ENCODE measurements at places on chromosomes 11 and 22.

DNA sequence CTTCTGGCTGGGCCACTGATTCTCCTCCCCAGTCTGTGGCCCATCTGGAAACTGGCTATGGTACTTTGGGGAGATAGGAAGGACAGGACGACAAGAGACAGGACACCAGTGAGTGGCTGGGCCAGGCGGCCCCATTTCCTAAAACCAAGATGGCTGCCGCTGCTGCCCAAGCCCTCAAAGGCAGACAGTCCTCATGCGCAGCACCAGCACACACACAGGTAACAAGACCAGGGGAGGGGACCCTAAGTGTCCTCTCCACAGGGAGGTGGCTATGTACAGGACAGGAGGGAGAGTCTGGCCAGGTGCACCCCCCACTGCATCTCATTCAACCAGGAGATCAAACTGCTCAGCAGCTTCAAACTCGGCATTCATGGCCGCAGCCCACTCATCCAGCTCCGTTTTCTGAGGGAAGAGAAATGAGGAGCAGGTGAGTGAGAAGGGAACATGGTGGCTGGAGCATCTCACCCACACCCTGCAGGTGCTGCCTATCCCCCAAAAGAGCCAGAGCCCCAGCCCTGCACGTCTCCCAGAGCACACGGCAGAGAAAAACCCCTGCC is 5.0 kb downstream of the CDCA5 start:
- DNase-seq, result no peak

DNA sequence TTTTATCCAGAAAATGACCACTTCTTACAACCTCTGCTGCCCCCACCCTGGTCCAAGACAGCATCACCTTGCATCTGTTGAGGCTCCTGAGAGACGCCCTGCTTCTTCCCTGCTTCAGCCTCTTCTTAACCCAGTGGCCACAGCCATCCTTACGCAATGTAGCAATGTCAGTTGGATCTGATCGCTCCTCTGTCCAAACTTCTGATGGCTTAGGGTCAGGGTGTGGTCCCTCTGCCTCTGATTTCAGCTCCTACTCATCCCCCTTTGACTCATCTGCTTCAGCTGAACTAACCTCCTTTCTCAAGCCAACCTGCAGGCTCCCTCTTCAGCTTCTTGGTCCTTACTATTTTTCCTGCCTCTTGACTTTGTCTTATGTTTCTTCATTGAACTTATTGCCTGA is 280.8 kb downstream of the KIRREL3 start:
- no peak for DNase-seq

- no peak for DNase-seq
Observed at GRCh38 chr11:134574947-134575346, 162.9 kb upstream of the B3GAT1 start.

DNA sequence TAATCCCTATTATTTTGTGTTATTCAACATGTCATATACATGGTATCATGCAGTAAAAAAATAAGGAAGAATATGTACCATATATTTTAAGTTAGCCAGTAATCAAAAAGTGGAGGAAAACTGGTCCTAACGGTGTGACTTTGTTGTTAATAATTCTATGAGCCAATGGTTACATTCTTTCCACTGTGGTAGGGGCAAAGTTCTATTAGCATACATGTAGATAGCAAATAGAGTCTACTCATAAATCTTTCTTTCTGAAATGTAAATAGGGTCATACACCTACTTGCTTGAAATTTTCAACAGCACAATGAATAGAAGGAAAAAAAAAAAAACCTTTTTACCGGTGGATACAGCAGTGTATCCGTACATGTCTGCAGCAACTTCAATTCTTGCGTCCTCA is 364.8 kb downstream of the RAB38 start:
- no peak for DNase-seq

DNA sequence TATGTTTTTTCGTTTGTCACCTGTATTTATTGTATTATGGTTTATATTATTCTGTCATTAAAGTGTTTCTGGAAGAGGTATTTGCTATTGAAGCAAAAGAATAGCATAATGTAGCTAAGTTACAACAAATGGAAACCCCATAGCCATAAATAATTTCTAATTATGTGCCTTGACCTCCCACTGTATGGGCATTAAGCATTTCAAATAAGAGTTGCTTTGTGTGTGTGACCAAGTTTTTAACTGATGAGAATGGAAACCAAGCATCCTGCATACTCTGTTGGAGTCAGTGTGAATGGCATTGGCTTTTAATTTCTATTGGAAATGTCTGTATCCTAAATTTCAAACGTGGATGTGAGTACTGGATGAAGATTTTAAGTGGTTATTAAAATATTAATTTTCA is 61.9 kb upstream of the MYO18B start:
- no peak for DNase-seq

GRCh38 chr11:109077291-109077920 is 344.6 kb upstream of the C11orf87 start:
- DNase-seq, result no peak

GRCh38 chr11:45234306-45235006 is 51.7 kb downstream of the SYT13 start:
- no peak for DNase-seq

GRCh38 chr22:47654922-47655491 is 892.6 kb downstream of the TBC1D22A start:
- no peak for DNase-seq

- DNase-seq, result no peak
Observed at GRCh38 chr11:13338019-13338426, 60.4 kb downstream of the BMAL1 start.

DNA sequence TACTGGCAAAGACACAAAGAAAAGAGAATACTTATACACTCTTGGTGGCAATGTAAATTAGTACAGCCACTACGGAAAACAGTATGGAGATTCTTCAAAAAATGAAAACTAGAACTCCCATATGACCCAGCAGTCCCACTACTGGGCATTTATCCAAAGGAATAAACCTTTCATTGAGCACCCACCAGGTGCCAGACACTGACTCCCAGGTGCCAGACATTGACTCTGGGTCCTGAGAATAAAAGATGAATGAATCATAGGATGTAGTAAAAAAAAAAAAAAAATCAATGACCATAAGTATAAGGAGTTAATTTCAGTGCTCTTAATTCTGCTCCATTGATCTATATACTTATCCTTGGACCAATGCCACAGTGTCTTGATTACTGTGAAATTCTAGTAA is 28.2 kb downstream of the HEPHL1 start:
- no peak for DNase-seq

DNA sequence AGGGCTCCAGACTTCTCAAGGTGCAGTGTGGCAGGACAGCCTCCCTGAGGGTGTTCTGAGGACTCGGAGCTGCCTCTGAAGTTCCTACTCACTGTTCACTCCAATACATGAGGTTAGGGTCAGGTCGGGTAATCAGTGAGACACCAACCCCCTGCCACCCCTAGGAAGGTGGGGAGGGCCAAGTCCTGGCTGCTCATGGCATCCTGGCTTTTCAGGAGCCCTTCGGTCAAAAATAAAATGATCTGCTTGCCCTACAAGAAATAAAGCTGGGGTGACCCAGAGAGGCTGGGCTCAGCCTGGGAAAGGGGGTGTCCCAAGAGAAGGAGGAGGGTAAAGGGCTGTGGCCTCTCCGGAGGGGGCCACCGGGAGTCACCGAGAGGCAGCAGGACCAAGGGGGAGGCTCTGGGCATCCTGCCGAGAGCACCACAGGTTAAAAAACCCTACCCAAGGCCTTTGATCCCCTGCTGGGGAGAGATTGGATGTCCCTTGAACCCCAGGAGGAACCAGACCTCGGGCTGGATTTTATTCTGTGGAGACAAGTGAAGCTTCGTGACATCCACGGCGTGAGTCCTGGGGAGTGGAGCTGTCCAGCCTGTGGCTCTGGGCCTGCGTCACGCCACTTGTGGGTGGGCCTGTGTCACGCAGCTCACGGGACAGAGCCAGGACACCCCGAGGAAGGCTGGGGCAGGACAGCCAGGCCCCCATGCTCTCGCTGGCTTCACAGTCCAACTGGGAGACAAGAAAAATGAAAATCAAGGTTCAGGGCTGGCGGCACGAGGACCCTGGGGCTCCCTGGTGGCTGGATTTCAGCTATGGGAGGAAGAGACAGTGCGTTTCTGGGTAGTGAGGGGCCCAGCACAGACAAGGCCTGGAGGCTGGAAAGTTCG is 102.2 kb upstream of the FGF3 start:
- no peak for DNase-seq

- no peak for DNase-seq
Observed at GRCh38 chr11:12507391-12507790, 130.0 kb downstream of the PARVA start.

GRCh38 chr11:10591741-10592140 is 23.3 kb upstream of the LYVE1 start:
- no peak for DNase-seq

DNA sequence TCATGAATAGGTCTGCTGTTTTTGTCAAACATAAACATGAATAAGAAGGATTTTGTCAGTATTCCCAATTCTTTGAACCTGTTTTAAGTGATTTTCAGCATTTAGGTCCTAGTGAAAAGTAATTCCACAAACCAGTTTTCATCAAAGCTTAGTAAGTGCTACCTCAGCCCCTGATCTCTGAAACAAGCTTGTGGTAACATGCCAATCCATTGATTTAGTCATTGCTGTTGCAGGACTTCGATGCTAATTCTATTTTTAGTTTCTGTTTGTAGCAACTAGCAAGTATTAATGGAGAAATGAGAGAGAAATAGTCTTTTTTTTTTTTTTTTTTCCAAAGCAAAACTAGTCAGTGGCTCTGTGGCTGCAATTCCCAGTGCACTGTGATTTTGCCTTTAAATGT is 91.4 kb downstream of the JRKL start:
- no peak for DNase-seq

DNA sequence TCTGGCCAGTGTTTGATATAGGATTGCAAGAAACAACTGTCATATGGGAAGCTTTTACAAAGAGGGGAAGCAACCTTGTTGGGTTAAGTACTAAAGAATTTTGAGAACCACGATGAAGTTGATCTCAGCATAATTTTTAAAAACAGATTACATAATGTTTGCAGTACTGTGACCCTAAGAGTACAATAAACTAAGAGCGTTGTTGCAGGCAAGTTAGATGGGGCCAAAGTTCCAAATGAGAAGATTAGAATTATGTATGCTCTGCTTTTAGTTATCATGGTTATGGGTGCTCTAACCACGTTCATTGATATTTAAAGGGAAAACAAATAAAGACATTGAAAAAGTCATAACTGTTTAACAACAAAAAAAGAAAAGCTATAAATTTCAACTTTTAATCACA is 177.5 kb downstream of the CNTN5 start:
- no peak for DNase-seq

DNA sequence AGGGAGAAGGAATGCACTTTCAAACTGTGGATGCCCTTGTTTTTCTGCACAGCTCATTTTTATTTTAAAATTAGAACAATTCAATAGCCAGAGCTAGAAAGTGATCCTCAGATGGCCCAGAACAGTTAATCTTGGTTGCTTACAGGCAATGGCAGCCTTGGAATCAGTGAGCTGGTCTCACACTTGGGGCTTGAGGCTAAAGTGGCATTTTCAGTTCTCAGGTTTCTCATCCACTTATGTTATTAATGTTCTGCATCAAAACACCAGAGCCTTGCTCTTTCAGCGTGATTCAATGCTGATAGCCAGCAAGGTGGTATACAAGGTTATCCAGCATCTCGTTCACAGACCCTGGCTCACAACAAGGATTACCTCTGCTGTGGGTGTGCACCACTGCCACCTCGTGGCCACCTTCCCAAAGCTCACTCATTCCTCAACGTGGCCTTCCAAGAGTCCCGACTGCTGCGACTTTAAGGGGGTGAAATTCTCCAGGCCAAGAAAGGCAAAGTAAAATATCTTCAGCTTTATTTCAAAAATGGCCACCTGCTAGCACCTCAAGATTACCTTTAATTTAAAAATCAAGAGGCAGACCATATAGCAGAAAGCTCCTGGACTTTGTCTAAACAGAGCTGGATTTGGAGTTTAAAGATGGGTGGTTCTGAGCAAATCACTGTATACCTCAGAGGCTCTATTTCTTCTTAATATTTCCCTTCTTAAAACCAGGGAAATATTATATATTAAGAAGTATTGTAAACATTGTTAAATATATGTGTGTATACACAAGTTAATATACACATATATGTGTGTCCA is 34.2 kb upstream of the FSHB start:
- peak; percentile 4 for DNase-seq

- no peak for DNase-seq
Observed at GRCh38 chr11:94519478-94520084, 7.3 kb downstream of the C11orf97 start.

- no peak for DNase-seq
Observed at GRCh38 chr11:61971248-61972111, 4.0 kb upstream of the FTH1 start.
